ENCODE measurements at places on chromosomes 12 and 14.

DNA sequence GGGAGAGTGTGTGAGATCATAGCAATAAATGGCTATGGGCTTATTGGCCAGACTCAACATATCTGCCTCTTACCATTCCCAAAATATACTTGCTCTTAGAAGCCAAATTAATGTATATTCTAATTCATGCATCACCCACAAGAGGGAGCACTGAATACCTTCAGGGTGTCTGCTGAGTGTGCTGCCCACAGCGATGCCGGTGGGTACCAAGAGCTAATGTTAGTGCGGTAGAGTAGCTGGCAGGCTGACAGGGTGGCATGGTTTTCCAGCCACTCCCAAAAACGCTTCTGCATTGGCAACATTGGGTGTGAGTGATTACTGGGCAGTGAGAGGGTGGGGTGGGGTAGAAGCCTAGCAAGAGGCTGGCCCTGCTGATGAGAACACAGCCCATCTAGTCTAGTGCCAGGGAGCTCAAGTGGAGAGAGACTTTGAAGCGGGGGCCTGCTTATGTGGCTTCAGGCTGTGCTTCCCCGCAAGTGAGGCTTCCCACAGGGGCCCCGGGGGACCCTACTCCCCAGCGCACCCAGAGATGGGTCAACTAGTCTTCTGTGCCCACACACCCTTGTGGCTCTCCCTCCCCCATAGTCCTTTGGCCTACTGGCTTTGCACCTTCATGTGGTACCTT, 9.2 kb upstream of the PLEKHD1 start:
- DNase-seq: peak; percentile 41

DNA sequence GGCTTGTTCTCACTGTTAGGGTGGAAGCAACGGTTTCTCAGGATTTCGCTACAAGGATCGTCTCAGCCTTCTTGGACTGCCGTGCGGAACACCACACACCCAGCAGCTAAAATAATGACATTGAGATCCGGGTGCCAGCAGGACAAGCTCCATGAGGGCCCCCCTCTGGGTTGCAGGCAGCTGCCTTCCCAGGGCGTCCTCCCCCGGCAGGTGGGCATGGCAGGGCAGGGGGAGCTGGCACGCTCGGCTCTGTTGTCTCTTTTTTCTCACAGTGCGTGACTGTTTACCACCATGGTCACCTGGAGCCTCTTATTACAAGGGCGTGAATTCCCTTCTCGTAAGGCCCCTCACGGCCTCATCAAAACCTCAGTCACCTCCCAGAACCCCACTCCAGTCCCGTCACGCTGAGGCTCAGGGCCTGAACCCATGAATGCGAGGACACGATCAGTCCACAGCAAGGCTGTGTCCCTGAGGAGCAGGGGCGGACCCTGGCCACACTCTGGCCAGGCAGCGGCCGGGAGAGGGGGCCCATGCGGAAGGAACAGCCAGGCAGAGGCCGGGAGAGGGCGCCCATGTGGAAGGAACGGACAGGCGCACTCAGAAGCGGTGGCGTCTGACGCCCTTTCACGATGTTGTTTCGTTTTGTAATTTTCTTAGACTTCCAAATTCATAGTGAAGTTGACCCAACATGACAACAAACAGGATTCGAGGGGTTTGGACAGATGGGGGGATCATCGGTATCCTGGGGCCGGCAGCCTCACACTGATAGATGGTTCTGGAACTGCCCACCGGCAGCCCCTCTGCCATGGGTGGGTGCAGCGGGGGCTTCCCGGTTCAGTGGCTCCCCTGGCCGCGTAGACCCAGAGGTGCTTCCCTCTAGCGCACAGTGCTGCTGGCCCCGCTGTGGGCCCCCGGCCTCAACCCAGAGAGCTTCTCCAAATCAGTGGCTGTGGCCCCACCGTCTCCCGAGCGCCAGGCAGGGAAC, 10.0 kb downstream of the LRCOL1 start:
- peak; percentile 79 for DNase-seq

DNA sequence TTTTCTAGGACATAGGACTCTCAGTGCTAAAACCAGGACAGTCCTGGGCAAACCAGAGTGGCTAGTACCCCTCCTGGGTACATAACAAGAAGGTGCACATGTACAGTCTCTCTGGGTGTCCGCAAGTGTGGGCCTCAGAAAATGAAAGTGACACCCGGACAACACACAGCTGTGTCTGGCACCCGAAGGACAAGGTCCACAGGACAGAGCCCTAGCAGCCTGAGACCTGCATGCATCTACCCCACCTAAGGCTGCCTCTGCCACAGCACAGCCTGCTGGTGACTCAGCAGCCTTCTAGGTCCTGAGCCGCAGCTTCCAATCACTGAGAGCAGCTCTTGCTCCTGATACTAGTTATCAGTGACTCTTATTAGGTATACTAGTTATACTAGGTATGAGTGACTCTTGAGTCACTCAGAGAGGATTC, 784.1 kb upstream of the TBX3 start:
- DNase-seq: peak; percentile 59

- no peak for DNase-seq
Observed at GRCh38 chr12:31966558-31967205, 7.5 kb downstream of the RESF1 start.

DNA sequence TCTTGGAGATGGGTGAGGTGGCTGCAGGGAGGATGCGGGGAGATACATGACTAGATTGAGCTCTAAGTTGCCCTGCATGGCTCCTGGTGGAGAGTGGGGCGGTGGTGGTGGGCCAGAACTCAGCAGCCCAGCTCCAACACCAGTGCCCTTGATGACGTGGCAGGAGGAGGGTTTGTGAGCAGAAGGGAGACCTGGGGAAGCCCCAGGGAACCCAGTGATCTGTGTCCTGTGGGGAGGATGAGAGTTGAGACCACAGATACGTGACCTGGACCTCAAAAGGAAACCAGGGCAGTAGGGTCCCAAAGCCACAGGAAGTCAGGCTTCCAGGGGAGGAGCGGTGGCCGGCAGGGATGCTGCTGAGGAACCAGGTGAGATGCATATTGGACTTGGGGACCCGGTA, 989.1 kb upstream of the TMEM132C start:
- no peak for DNase-seq

DNA sequence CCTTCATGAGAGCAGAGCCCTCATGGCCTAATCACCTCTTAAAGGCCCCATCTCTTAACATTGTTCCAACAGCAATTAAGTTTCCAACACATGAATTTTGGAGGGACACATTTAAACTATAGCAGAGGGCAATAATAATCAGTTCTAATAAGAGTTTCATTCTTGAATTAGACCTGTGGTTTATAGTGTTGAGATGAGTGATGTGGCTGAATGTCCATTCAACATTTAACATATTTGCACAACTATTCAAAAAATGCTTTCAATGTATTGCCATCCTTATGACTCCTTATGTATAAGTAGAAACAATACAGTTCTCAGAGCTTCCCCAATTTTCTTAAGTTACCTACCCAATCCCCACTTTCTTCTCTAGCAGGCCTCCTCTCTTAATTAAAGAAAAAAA, 21.5 kb downstream of the KLHL28 start:
- DNase-seq: no peak

- no peak for DNase-seq
Observed at GRCh38 chr12:6037459-6037858, 87.0 kb downstream of the VWF start.

DNA sequence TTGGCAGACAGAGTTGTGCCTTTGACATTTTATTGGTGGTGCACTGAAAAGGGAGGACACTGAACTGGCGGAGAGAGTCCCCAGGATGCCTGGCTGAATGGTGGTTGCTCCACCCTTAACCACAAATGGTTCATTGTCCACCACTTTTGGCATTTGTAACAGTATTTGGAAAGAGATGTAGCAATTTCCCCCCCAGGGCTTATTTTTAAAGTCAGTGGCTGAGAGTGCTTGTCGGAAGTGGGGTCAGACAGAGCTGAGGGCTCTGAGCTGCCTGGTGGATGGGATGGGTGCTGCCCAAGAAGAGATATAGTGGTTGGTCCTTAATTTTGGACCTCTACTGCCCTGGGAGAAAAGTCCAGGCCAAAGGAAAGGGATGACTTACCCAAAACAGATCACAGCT, 31.5 kb upstream of the FGF6 start:
- no peak for DNase-seq

DNA sequence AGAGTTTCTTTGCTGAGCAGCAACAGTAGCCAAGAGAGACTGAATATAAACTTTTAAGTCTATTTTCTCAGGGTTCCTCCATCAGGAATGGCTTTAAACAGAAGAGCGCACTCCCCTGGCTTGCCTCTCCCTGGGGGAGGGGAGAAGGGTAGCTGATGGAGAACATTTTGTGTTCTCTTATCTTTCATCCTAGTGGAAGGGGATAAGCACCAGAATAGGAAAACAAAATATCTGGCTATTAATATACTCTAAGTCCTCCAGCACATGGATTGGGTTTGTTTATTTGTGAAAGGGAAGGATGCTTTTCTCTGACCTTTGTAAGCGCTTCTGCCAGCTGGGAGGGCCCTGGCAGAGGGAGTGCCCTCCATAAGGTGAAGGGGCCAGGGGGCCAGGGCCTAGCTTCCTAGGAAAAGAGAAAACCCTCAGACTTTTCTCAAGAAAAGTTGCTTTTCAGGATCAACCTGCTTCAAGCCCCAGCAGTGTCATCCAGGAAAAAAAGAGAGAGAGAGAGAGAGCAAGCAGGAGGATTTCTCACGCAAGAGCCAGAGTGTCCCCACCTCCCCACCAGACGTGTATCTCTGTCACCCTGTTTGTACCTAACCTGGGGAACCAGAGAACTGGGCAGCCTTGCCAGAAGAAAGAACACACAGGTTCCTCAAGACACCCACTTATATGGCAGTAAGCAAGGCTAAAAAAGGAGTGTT, 34.3 kb upstream of the ATP2A2 start:
- DNase-seq: no peak

GRCh38 chr12:24230061-24230701, 280.7 kb upstream of the SOX5 start:
- no peak for DNase-seq

- no peak for DNase-seq
Observed at GRCh38 chr12:84807249-84807648, 105.3 kb downstream of the SLC6A15 start.

- peak; percentile 69 for DNase-seq
Observed at GRCh38 chr12:69056743-69057515, 124.0 kb upstream of the CPM start.

GRCh38 chr12:27333403-27334009, 870 bp downstream of the BMAL2 start:
- DNase-seq: peak; percentile 8

GRCh38 chr12:93244514-93245077, 133.1 kb upstream of the NUDT4 start:
- DNase-seq: no peak

GRCh38 chr12:64900540-64900939, 76.1 kb downstream of the TBC1D30 start:
- DNase-seq: peak; percentile 53

DNA sequence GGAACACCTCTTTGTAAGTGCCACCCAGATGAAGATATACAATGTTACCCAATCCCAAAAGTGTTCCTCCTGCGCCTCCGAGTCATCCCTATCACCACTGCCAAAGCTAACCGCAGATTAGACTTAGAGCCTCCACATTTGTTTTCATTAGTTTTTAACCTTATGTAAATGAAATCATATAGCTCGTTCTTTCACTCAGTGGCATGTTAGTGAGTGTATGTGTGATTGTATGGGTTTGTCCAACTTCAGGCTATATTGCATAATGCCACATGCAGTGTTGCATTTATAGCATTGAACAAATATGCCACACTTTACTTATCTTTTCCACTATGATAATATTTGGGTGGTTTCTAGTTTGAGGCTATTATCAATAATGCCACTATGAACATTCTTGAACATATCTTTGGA, 18.0 kb downstream of the MAP1LC3B2 start:
- no peak for DNase-seq

DNA sequence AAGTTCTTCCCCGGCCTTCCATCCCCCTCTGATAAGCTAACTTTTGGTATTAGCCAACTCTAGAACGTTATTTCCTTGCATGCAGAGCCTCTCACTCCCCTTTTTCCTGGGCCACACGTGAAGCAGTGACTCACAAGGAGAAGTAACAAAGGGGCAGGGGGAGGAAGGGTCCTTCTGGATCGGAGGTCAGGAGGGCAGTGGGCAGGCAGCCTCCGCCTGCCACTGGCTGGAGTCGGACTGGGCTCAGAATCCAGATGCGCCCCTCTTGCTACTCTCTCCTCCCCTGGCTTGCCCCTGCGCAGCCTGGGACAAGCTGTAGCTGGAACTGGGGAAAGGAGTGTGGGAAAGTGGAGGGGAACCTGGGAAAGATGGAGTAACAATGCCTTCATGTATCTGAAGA, 55.0 kb downstream of the TPCN1 start:
- peak; percentile 30 for DNase-seq

GRCh38 chr14:23175823-23176222, 7.6 kb downstream of the SLC7A8 start:
- peak; percentile 59 for DNase-seq

DNA sequence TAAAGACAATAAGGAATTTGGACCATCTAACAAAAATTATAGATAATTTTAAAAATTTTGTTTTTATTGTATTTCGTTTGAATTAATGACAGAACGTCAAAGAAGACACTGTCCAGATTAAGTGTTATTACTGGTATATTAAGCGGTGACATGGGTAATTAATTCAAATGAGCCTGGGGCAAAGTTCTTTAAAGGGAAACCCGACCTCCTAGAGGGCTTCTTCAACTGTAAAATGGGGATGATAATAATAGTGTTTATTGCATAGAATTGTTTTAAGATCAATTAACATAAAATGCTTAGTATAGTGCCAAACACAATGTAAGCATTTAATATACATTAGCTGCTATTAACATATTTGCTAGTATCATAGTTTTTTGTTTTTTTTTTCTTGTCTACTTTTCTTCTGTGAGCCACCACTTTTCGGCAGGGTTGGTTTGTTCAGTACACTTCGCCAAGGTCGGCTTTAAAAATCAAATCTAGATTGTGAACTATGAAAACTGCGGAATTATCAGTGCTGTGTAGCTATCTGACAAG, 514 bp upstream of the LARP4 start:
- no peak for DNase-seq

DNA sequence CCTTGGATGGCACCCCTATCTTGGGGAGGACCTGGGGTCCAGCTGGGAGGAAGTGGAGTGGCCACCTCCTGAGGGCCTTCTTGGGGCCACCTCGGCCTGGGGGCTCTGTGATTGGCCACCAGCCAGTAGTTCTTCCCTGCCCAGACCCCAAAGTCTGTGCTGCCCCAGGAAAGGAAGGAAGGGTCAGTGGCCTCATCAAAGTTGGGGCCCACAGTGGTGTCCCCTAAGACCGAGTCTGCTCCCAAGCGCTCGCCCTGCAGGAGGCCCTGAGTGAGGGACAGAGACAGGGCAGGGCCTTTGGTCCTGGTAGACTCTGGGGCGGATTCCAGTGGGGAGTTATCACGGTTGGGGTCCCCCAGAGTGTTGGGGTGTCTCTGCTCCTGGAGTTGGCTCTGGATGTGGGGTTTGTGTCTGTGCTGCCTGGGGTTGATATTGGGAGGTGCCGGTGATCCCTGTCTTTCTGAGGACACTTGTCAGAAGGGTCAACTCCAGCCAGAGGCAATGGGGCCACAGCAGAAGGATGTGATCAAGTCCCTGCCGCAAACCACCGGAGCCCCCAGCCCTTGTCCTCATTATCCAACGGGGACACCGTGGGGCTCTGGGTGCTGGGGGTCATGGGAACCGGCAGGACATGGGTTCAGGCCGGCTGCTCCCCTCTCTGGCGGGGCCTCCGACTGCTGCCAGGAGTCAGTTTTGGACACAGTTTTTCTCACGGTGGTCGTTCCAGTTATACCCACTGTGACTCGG, 364.3 kb downstream of the TMEM121 start:
- DNase-seq: no peak
